T-helper 9 cell (primary cell): ENCODE measurements at places on chromosomes 13 and 19.

DNA sequence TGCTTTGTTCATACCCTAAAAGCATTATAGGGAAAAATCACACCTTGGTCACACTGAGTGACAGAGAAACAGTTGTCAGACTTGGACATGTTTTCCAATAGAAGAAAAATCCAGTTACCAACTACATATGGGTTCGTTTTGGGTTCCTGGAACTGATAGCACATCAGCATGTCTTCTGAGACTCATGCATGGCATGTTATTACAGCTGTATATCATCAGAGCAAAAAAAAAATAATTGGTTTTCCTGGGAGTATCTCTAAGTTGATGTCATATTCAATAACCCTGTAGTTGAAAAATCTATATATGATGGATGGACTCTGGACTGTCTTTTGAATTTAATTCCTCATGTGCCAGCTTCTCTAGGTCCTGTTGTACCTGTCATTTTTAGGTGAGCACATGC, 211.6 kb downstream of the DNAJC15 start:
- DNase-seq, result no peak

DNA sequence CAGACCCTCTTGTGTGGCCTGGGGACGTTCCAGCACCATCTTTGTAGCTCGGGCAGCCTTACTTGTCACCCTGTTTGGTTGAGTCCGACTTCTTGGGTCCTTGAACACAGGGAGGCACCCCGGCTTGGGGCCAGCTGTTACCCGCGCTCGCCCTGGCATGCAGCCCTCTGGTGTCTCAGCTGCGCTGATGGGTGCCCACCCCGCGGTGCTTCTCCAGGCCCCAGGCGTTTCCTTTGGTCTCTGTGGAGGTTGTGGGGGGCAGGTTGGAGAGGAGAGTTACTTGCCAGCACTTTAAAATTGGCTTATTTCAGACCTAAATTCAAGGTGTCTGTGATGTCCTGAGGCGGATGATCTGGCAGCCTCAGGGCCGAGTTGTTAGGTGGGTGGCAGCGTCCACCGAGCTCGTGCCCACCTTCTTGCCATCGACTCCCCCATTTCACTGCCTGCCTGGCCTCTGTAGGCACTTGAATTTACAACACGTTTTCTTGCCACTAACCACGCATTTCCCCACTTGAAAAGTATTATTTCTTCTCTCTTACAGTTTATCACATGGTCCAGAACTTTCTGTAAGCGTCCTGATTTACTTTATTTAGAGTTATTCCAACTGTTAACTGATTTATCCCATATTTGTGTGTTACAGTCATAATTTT, 16.9 kb downstream of the UBAC2 start:
- DNase-seq, result no peak

DNA sequence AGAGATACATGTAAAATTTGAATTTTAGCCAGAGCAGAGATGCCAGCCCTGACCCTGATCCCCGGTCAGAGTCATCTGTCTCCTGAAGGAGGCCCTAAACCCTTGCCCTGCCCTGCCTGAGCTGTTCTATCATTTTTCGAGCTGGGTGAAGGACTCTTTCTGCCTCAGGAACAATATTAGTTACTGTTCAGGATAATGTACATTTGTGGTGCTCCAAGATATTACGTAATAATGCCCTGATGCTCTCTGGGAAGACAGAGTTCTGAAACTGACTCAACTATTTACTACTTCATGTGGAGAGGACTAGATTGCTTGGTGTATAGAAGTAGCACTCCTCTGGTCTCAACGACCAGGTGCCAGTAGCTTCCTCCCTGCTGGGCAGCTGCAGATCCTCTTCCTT, 37.9 kb upstream of the UBL3 start:
- no peak for DNase-seq

DNA sequence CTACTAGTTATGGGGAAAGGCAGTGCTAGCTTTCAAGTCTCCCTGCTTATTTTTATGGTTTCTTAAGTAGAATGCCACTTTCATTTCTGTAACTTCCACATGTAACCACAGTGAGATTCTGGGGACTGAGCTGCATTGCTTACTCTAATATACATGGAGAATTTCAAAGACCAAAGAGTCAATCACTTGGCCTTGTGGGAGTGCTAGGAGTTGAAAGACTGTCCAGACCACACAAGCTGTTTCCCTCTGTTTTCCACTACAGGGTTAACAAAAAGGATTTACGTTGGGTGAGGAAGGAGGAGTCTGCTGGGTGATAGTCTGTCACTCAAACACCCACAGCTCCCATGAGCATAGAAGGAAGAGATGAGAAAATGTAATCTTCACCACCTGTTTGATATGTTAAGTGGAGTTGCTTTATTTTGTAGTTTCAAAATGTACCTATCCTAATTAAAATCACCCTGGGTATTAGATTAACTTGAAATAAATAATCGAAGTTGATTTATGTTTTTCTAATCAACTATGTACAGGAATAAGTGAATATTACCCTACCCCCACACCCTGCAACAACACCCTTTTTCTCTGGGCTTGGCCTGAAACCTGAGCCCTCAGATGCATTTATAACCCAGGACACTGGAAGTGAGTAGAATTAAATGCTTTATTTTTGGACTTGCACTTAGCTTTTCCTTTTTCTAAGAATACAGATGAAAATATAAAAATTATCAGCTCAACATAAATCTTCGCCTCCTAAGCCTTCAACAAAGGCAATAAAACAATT, 225.8 kb upstream of the SLC10A2 start:
- no peak for DNase-seq

DNA sequence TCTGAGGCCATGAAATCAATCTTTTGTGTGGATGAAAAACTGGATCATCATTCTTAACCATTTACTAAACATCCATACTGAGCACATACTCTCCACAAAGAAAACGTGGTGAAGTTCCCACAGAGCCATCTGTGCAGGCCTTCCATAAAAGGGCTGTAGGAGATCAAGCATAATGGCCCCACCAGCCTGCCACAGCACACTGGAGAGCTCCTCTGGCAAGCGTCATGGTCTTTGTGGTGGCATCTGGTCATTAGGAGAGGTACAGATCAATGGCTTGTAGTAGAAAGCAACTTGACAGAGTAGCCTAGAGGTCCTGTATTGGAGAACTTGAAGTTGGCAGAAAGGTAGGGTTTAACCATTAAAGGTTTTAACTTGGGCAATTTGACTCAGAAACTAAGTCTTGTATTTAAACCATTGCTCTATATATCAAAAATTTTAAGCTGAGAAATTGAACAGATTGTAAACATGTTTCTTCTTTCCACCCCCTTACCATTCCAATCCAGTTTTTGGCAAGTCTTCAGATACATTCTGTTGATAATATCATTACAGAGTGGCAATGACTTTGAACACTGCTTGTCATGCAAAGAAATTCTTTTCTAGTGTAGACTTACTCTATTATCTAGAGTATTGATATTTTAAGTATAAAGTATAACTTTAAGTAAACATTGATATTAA, 128.3 kb downstream of the LMO7 start:
- DNase-seq, result no peak

DNA sequence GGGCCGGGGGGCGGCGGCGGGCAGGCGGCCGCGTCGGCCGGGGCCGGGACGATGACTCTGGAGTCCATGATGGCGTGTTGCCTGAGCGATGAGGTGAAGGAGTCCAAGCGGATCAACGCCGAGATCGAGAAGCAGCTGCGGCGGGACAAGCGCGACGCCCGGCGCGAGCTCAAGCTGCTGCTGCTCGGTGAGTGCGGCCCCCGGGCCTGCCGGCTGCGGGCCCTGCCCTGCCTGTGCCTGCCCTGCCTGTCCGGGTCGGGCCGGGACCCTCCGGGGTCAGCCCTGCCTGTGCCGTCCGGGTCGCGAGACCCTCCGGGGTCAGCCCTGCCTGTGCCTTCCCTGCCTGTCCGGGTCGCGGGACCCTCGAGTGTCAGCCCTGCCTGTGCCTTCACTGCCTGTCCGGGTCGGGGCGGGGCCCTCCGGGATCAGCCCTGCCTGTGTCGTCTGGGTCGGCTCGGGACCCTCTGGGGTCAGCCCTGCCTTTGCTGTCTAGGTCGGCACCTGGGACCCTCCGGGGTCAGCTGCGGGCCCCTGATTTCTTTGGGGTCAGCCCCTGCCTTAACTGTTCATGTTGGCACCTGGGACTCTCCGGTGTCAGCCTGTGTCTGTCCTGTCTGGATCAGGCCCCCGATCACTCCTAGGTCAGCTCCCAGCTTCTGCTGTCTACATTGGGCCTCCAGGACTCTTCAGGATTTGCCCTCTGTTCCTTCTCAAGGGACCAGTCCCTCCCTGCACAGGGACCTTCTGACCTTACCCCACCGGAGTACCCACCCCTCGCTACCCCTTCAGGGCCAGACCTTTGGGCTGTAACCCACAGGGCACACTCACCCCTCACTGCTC, 659 bp downstream of the GNA11 start:
- peak; percentile 18 for DNase-seq

- no peak for DNase-seq
Observed at GRCh38 chr13:97548711-97549110, 114.7 kb downstream of the RAP2A start.

GRCh38 chr19:15498156-15498858, 10.0 kb upstream of the CYP4F22 start:
- DNase-seq, result no peak

DNA sequence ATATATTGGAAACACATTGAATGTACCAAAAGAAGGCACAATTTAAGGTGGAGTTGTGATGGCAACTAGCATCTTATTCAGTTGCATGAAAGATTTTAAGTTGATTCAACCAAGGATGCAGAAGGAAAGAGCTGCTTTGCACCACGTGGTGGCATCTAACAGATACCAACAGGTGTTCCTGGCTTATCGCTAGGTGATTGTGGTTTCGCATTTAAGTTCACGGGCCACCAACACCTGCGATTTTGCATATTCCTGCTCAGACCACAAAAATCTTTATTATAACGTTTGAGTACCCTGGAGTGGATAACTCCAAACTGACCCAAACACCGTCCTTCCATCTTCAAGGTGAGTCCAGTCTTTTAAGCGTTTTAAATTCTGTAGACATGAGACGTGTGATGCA, 45.3 kb downstream of the RGCC start:
- DNase-seq, result no peak

DNA sequence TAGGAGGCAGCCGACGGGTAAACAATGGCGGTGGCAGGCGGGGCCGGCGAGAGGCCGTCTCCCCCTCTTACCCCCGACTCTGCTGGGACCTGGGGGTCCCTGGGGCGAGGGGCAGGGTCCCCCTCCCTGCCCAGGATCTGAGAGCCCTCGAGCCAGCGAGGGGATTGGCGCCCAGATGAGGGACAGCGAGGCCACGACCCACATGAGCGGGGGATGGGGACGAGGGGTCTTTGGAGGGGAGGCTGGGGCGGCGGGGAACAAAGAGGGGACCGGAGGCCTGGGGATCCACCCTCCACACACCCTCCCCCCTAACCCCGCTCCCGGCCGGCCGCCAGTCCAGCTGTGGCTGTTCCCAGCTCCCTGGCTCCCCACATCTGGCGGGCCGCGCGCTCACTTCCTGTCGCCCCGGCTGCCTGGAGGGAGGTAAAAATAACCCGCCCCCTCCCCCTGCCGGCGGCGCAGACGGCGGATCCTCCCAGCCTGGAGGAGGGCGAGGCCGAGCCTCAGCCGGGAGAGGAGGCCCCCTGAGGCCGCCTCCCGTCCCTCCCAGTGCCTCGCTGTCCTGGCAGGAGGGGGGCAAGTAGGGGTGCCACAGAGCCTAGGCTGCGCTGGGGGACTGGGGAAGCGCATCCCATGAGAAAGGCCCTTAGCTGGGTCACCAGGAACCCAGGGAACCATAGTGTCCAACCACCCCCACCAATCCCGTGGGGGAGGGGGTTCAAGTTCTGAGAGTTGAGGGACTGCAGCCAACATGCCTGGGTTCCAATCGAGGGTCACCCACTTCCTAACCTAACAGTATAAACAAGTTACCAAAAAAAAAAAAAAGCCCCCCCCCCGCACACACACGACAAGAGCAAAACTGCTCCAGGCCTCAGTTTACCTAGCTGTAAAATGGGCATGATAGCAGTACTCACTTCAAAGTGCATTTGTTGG, 29.3 kb upstream of the NANOS3 start:
- peak; percentile 84 for DNase-seq
